NCI-H187 (cell line): ENCODE measurements at places on chromosomes 13 and 19.

- DNase-seq: no peak
Observed at GRCh38 chr13:112218416-112218815, 151.5 kb downstream of the SOX1 start.

GRCh38 chr13:41833201-41833600, 127.7 kb downstream of the VWA8 start:
- no peak for DNase-seq

DNA sequence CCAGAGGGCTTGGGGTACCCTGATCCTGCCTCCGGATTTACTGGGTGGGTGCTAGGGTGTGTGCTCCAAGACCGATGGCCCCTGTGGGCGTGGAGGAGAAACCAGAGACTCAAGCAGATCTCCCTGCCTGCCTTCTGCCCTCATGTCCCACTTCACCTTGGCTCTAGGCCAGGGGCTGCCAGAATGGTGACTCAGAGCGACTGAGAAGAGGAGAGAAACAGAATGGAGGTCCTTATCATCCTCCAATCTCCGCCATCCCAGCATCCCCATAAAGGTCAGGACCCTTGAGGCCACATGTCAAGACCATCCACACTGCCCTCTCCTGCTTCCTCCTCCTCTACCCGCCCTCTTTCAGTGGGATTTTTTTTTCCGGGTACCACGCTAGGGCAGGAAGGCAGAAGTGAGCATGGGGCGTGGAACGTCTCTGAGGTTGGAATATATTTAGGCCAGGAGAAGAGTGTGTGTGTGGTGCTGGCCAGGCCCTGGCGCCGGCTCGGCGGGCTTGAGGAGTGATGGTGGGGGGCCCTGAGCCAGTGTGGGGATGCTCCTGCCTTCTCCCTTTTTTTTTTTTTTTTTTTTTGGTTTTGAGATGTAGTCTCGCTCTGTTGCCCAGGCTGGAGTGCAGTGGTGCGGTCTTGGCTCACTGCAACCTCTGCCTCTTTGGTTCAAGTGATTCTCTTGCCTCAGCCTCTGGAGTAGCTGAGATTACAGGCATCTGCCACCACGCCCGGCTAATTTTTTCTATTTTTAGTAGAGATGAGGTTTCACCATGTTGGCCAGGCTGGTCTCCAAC, 22.3 kb downstream of the IER2 start:
- DNase-seq: no peak

DNA sequence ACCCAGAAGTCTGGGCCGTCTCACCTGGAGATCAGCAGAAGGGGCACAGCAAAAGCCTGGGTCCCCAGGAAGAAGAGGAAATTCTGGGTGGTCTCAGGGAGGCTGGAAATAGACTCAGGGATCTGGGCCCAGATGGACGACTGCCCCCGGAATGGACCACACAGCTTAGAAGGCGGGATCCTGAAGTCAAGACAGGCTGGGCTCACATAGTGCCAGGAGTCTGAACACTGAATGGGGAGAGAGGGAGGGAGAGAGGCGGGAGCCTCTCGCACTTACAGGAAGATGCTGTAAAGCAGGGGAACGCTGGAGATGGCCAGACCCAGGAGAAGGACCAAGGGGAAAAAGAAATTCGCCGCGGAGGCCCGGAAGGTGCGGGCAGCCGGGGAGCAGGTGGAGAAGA, 1.3 kb upstream of the LENG1 start:
- DNase-seq: no peak

- no peak for DNase-seq
Observed at GRCh38 chr13:111902726-111903125, 164.2 kb upstream of the SOX1 start.

DNA sequence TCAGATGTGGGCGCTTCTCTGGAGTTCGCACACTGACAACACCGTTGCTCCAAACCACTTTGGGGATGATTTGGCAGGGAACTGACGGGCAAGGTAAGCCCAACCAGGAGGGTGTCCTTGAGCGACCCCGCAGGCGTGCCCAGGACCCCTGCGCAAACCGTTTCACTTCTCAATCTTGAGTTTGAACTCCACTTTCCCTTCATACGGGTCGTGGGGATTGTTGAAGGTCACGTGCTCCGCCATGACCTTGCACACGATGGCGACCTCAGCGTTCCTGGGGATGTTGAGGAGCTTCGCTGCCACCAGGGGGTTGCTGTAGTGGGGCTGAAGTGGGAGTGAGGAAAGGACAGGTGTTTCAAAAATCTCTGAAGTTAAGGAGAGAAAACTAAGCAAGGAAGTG, 8.8 kb downstream of the ATP4B start:
- DNase-seq: no peak

- DNase-seq: no peak
Observed at GRCh38 chr13:82687884-82688283, 1194.4 kb downstream of the SLITRK1 start.

DNA sequence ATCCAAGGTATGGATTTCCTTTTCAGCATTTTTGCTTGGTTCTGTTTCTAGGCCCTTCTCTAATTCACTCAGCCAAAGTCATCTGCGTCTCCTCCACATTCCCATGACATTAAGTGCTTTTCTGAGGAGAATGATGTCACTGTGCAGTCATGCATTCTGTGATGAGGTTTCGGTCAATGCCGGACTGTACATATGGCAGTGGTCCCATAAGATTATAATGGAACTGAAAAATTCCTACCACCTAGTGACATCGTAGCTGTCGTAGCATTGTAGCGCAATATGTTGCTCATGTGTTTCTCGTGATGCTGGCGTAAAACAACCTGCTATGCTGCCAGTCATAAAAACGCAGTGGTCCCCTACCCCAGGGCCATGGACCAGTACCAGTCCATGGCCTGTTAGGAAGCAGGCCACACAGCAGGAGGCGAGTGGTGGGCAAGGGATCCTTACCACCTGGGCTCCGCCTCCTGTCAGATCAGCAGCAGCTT, 63.4 kb upstream of the TNFRSF19 start:
- no peak for DNase-seq

DNA sequence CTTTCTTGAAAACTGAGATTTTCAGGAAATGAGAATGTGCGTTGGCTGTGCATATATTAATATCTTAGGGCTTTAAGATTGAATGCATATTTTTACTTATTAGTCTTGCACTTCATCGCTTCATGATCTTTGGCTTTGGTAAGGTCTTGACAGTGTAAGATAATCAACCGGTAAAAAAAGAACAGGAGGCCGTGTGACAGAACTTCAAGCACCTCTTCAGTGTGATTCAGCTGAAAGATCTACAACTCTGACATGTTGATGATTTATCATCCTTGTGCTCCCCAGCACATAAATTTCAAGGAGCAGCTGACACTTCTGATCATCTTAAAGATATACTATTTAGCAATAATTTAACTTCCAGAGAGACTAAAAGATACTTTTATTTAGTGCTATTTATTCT, 195.1 kb downstream of the HS6ST3 start:
- DNase-seq: no peak

DNA sequence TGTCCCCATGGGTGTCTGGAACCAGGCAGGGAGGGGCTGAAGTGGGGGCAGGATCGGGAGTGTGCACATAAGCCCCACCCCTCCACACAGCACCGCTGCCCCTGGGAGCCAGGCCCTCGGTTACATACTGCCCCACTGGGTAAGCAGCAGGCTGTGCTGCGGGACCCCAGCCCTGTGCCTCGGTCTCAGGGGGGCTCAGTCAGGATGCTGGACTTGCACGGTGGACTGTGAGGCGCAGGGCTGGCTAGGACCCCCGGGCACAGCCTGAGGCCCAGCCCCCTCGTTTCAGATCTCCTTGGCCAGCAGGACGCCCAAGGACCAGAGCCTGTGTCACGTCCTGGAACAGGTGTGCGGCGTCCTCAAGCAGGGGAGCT, 16.3 kb downstream of the MPND start:
- DNase-seq: no peak

DNA sequence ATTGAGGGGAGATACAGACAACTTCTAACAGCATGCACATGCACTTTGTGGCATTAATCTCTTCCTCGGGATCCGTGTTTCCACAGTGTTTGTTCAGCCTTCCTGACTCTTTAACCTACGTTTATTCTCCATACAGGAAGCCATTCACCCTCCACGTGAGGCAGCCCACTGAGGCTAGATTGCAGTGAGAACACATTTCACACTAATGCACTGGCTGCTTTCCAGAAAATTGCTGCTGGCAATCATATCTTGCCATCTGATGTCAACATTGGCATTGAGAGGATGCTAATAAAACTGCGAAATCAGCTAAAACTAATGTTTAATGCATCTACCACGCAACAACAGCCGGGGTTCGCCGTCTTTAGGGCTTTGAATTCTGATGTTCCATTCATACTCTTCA, 30.0 kb downstream of the DCLK1 start:
- DNase-seq: no peak

DNA sequence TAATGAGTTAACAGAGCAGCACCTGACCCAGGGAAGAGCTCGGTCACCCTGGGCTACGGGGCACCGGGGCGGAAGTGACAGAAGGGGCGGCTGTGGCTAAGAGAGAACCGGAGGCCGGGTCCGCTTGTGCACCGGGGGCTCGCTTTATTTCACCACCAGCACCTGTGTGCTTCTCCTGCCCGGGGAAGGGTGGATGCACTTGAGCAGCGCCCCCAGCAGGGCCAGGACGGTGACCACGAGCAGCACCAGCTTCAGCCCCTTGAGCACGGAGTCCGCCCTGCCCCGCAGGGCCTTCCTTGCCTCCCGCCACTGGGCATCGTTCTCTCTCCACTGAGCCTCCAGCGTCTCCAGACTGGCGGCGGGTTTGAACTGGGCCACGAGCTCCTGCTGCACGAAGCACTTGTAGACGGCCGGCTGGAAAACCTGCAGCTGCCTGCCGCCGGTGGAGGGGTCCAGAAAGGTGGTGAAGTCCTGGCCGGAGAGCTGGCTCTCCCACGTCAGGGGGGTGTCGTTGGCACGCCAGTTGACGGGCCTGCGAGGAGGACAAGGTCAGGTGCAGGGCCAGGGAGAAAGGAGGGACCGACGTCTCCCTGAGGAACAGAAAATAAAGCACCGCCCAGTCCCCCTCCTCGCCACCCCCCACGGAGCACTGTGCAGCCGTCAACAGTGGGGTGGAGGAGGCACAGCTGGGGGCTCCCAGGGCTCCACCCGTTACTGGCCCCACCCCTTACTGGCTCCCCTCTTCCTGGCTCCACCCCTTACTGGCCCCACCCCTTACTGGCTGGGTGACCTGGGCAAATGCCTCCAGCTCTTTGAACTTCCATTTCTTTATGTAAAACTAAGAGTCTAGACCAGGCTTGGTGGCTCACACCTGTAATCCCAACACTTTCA, 3.6 kb downstream of the FAM187B start:
- DNase-seq: no peak

GRCh38 chr13:25190256-25190655, 18.2 kb upstream of the AMER2 start:
- DNase-seq: no peak

- no peak for DNase-seq
Observed at GRCh38 chr13:114107686-114108081, 24.7 kb downstream of the RASA3 start.

- DNase-seq: peak; percentile 77
Observed at GRCh38 chr19:42132851-42133528, 744 bp upstream of the POU2F2 start.

DNA sequence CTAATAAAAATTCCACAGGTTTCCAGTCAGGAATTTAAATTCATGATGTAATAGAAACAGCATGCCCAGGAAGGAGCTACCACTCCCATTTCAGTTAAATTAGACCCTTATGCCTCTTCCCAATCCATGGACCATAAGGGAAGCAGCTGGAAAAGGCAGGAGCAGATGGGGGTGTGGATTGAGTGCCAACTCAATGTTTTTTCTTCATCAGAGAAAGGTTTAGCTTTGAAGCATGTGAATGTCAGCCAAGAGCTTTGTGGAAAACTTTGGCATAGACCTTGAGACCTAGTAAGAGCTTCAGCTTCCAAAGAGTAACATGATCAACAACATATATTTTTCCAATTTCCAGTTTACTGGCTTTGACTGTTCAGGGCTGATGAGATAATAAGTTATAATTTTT, 2139.9 kb downstream of the PCDH9 start:
- DNase-seq: no peak

- no peak for DNase-seq
Observed at GRCh38 chr13:36531746-36532486, 99.6 kb downstream of the CCNA1 start.

- no peak for DNase-seq
Observed at GRCh38 chr13:73937441-73937840, 196.8 kb downstream of the KLF12 start.

DNA sequence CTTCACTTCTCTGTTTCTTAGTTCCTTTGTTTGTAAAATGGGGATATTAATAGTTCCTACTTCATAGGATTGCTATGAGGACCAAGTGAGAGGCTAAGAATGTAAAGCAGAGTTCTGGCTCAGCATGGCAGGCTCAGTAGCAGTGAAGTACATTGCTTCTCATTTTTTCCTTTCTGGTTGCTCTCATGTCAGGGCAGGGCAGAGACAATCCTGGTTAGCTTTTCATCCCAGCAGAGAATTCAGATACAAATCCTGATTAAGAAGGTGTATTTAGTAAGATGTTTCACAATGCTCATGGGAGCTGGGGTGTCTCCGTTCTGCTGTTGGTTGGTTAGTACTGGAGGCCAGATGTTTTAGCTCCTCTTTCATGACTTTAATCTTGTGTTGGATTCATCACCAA, 42.9 kb downstream of the WASF3 start:
- no peak for DNase-seq

DNA sequence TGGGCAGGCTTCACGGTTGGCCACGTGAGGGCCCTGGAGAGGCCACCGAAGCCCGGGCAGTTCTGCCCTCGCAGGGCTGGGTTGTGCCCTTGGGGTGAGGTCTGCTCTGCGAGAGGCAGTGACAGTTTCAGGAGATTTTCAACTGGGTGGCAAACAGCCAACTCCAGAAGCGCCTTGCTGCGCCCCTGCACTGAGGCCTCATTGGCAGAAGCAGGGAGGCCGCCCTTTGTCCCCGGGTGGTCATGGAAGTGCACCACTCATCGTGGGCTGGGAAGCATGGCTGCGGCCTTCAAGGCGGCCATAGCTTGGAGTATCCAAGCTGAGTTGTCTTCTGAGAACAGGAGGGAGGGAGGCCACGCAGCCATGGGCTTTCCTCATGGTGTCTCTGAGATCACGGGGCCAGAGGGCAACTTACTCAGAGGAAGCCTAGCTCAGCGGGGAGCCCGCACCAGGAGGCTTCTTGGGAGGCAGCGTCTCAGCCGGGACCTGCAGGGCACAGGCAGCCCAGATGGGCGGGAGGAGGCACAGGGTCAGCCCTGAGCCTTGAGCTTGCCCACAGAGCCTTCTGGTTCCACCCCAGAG, 14.8 kb downstream of the PLEKHJ1 start:
- DNase-seq: no peak

DNA sequence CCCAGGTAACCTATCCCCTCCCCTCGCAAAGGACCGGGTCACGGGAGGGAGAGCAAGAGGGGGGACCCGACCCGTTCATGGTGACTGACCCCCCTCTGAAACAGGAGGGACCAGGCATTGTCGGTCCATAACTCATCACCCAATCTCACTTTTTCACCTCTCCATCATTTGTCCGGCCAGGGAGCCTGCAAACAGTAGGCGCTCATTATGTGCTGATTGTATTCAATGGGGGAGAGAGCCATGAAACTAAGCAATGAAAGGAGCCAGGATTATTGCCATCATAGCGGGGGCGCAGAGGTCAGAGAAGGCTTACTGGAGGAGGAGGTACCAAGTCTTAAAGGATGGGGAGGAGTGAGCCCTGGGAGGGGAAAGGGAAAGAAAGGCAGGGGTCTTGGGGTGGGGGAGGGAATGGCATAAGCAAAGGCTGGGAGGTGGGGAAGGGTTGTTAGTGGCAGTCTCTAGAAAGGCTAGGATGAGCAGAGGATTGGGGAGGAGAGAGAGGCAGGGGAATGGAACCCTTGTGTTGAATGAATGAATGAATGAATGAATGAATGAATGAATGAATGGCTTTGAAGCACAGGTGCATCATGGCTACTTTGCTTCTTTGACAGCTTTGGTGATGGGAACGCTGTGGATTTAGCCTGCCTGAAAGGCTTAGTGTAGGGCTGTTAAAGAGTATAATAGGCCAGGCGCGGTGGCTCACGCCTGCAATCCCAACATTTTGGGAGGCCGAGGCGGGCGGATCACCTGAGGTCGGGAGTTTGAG, 1.4 kb downstream of the SHFL start:
- no peak for DNase-seq
